ENCODE measurements at places on chromosomes 1 and 21.
A peak's percentile ranks its signal among the peaks of the same experiment; 100 is the strongest.

DNA sequence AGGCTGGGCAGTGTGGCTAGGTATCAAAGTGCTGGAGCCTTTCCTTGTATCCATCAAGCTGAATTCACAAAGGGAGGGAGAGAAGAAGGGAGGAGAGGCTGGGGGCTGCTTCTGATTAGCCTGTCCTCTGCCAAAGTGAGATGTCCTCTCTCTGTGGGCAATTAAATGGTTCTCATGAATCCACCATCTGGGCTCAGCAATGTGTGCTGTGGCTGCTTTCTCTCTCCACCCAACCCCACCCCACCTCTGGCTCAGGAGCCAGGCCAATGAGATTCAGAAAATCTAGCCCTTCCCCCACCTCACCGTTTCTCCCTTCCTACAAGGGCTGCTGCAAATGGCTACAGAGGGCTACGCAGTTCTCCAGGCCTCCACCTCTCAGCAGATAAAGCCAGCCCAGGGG is 154.6 kb downstream of the TENT5C start:
- DNase-seq, result no peak

DNA sequence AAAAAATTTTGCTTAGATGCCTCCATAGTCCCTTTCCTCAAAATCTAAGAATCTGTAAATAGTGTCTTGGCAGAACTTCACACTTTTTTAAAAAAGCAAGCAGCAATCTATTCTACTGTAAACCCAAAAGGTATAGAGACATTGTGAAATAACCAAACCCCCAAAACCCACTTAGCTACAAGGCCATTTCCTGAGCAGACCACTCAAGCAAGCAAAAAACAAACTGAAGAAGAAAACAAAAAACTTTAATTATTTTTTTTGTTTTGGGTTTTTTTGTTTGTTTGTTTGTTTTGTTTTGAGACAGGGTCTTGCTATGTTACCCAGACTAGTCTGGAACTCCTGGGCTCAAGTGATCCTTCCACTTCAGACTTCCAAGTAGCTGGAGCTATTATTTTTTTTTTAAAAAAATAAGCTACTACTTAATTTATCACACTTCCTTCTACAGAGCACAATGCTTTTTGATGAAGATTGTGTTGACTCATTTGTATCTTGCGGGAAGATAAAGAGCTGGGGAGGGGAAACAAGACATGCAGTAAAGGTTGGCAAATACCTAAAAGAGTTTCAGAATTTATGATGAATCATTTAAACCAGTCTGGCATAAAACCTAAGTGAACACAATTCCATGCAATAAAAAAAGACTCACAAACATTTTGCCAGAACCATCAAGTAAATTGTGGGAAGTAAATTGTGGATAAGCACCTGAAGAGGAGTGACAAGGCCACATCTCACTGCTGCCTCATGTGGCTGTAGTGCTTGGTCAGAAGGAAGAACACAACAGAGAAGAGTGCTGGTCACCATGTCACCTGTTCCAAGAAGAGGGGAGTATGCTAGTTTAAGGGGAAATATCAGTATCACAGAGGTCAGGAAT is 2.7 kb upstream of the PTPN22 start:
- no peak for DNase-seq

- no peak for DNase-seq
Observed at GRCh38 chr1:117653195-117653594, 47.3 kb downstream of the TENT5C start.

- DNase-seq, result no peak
Observed at GRCh38 chr21:25494804-25495203, 112.5 kb downstream of the MRPL39 start.

DNA sequence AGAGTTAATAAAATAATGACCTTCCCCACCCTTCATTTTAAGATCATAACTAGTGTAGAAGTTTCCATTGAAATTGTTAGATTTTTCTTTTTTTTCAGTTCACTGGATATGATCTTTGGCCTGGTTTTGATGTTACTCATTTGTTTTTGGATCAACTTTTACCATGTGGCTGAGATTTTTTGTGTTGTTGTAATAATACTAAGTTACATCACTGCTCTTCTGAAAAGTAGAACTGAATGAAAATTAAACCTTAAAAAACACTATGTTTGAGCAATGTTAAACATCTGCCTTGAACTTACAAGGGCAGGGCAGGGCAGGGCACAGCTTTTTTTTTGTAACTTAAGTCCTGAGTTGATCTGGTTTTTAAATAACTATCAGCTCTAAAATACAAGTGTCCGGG is 204.8 kb upstream of the ADAMTS5 start:
- no peak for DNase-seq

DNA sequence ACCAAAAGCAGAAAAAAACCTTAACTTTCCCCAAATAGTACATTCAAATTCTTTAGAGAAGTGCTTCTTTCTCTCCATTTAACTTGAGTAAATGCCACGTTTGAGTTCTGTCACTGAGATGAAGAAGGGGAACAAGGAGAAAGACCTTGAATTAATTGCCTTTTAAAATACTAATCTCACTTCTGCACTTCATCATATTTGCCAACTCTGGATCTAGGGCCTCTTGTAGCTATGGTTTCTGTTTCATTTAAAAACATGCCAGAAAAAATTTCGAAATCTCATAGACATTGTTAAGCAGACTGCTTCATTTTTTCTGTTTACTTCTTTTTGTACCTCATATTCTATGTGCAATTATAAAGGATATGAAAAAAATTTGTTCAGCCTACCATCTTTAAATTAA is 24.6 kb downstream of the MIXL1 start:
- DNase-seq, result no peak

GRCh38 chr1:44848456-44849181 is 5.6 kb upstream of the PTCH2 start:
- DNase-seq, result no peak

GRCh38 chr1:178752891-178753290 is 27.8 kb downstream of the RALGPS2 start:
- DNase-seq, result no peak

- no peak for DNase-seq
Observed at GRCh38 chr1:9016455-9016854, 9.8 kb downstream of the SLC2A7 start.

GRCh38 chr1:38018864-38019343 is 6.4 kb downstream of the UTP11 start:
- no peak for DNase-seq

GRCh38 chr1:86448670-86449069 is 20.1 kb upstream of the CLCA1 start:
- DNase-seq, result no peak

DNA sequence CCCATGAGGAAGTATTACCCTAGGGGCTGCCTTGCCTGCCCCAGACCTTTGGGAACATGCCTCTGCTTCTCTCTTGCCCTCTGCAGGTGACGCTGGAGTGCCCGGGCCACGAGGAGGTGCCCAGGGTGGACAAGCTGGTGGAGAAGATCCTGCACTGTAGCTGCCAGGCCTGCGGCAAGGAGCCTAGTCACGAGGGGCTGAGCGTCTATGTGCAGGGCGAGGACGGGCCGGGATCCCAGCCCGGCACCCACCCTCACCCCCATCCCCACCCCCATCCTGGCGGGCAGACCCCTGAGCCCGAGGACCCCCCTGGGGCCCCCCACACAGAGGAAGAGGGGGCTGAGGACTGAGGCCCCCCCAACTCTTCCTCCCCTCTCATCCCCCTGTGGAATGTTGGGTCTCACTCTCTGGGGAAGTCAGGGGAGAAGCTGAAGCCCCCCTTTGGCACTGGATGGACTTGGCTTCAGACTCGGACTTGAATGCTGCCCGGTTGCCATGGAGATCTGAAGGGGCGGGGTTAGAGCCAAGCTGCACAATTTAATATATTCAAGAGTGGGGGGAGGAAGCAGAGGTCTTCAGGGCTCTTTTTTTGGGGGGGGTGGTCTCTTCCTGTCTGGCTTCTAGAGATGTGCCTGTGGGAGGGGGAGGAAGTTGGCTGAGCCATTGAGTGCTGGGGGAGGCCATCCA is 7.8 kb upstream of the HTR6 start:
- DNase-seq, result no peak

- DNase-seq, result no peak
Observed at GRCh38 chr1:43573066-43573800, 42.5 kb downstream of the PTPRF start.

DNA sequence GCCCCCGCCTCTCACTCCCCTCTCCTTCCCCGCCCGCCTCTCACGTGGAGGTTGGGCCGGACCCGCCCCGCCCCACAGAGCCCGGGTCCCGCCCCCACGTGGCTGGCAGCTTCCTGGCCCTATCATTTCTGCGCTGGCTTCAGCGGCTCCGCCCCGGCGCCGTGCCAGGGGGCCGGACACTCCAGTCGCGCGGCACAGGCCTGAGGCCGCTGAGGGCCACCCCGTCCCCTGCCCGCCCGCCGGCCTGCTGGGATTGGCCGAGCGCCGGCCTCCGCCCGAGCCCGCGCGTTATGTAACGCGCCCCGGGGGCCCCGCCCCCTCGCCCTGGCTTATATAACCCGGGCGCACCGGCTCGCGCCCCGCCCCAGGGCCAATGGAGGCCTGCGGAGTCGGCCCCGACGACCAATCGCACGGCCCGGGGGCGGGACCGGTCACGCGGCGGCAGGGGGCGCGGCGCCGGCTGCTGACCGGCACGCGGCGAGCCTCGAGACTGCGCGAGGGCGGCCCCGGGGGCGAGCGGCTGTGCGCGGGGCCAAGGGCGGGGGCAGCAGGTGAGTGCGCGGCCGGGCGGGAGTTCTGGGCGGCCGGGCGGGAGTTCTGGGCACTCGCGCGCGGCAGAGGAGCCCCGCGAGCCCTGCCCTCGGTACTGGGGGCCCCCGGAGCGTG is at the start of gene PER3:
TSS of gene PER3 (plus strand) at position 466 of the 666 bp plus-strand sequence. CDS start 587 bp downstream, outside the sequence.
- peak; percentile 75 for DNase-seq

- DNase-seq, result no peak
Observed at GRCh38 chr1:22776035-22776613, 65.5 kb downstream of the EPHB2 start.

GRCh38 chr1:22450351-22451021 is 1.2 kb upstream of the ZBTB40 start:
- no peak for DNase-seq

GRCh38 chr1:239815074-239815473 is 276.6 kb upstream of the FMN2 start:
- DNase-seq, result no peak

DNA sequence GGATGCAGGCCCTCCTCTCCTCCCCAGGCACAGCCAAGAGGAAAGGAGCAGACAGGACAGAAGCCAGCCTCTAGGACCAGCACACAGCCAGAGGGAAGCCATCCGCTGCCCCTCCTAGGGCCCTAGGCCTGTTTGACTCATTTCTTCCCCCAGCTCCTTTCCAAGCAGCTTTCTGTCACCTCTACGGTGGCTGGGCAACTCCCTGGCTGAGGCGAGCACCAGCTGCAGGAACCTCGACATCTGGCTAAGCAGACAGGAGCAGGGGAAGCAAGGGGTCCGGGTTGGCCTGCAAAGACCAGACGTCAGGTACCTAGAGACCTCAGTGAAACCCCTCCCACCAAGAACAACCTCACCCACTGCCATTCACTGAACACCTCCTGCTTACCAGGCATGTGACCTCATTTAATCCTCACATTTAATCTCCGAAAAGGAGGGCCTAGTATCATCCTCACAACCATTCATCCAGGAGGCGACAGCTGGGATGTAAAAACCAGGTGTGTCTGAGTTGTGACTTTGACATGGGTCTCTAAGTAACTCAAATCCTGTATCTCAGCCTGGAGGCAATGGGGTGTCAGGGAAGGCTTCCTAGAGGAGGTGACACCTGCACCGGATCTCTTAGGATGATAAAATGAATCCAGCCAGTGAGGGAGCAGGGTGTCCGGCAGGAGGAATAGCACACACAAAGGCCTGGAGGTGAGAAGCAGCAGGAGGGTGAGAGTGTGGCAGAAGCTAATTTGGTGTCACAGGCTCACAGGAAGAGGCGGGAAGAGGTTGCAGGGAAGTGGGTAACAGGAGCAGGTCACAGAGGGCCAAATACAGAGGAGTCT is 5.9 kb downstream of the LRP8 start:
- no peak for DNase-seq

- no peak for DNase-seq
Observed at GRCh38 chr1:179247923-179248322, 18.4 kb upstream of the ABL2 start.

- no peak for DNase-seq
Observed at GRCh38 chr1:215544566-215544965, 22.5 kb upstream of the KCTD3 start.

- no peak for DNase-seq
Observed at GRCh38 chr1:10947691-10948462, 64.6 kb upstream of the TARDBP start.

GRCh38 chr1:69523032-69523431 is 44.7 kb upstream of the LRRC7 start:
- no peak for DNase-seq

DNA sequence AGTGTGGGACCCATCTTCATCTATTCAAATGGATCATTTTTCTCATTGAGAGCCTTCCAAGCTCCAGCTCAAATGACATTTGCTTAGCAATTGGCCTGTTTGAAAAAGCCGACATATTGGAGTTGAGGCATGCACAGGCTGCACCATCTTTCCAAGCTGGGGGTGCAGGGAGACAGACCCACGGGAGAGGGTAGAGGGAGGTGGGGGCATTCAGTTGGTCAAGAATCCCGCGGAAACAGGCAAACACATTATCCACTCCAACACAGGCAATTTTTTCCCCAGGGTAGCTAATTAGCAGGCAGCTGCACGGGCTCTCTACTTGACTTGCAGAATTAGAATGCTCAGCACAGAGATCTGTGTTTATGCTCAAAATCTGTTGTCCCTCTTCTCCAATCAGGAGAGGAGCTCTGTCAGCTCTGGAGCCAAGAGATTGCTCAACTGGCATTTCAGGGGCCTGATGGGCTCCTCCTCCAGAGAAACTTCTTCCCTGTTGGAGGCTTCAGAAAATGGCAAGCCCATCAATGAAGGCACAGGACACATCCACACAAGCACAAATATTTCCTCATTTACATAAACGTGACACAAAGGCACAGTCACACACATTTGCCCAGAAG is 267.8 kb downstream of the FOXD2 start:
- DNase-seq, result no peak

- DNase-seq, result no peak
Observed at GRCh38 chr1:57158604-57158998, 192.8 kb upstream of the C8B start.

DNA sequence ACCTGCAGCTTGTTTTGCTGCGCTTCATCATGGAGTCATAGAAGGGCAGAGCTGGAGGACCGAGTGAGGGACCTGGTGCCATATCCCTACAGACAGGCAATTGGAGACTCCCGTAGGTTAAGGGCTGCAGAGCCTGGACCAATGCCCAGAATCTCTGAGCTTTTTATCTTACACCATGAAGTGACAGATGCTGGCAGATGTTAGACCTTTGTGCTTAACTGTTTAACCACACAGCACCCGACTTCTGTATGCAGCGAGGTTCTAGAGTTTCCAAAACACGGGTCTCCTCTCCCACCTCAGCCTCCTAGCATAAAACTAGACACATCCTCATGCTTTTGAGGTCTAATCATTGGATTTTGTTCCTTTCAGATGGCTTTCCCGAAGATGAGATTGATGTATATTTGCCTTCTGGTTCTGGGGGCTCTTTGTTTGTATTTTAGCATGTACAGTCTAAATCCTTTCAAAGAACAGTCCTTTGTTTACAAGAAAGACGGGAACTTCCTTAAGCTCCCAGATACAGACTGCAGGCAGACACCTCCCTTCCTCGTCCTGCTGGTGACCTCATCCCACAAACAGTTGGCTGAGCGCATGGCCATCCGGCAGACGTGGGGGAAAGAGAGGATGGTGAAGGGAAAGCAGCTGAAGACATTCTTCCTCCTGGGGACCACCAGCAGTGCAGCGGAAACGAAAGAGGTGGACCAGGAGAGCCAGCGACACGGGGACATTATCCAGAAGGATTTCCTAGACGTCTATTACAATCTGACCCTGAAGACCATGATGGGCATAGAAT is 47.6 kb downstream of the B3GALT5 start:
- no peak for DNase-seq
